Anterior cingulate cortex (tissue), 58 donors: ENCODE measurements at places on chromosomes 1 and 21.

- DNase-seq = no peak
These were observed 57.5 kb upstream of the DISP3 start for GRCh38 chr1:11421443-11421842.

GRCh38 chr1:27406362-27406680 lies 13.9 kb downstream of the GPR3 start:
- no peak for DNase-seq

GRCh38 chr1:11802616-11802972 lies 3.2 kb downstream of the MTHFR start:
- no peak for DNase-seq

GRCh38 chr1:56788588-56788987 lies 30.6 kb downstream of the FYB2 start:
- no peak for DNase-seq

DNA sequence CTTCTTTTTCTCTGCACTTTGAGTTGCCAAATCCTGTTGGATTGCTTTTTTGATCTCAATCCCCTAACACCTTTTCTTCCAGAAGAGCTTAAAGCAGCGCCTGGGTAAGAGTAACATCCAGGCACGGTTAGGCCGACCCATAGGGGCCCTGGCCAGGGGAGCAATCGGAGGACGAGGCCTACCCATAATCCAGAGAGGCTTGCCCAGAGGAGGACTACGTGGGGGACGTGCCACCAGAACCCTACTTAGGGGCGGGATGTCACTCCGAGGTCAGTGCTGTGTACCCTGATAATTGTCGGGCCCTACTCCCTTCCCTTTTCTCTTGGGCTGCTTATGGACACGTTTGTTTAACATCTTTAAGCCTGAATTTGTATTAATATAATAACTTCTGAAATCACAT lies 8.3 kb downstream of the CHTOP start:
- DNase-seq = no peak

DNA sequence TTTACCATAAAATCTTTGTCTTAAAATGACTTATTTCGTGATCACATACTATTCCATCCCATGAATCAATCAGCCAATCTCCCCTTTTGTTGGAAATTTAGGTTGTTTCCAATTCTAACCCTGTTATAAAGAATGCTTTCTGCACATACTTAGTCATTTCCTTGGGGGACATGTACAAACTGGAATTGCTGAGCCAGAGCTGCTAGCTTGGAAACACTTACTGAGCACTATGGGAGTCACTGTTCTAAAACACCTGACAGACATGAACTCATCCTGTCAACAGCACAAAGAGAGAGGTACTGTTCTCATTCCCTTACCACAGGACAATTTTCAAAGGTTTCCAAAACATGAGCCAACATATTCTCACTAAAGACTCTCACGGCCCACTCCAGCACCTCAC lies 32.1 kb downstream of the AK2 start:
- DNase-seq = no peak

GRCh38 chr21:45364468-45365185 lies 40.3 kb upstream of the COL18A1 start:
- DNase-seq = no peak

GRCh38 chr1:219703368-219703639 lies 90.4 kb upstream of the ZC3H11B start:
- DNase-seq = no peak

DNA sequence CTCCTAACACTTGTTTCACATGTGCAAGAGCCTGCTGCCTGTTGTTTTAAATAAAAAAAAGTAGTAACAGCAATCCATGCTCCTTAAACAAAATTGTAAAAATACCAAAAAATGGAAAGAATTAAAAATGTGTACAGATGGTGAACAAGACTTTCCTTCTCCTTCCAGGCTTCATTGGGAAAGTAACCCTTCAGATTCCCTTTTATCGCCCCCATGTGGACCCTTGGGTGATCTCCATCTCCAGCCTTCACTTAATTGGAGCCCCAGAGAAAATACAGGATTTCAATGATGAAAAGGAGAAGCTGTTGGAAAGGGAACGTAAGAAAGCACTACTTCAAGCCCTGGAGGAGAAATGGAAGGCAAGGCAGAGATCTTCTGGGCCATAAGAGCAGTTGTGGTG lies 14.2 kb downstream of the VPS13D start:
- no peak for DNase-seq

GRCh38 chr1:176541663-176542062 lies 78.7 kb downstream of the PAPPA2 start:
- DNase-seq = no peak

DNA sequence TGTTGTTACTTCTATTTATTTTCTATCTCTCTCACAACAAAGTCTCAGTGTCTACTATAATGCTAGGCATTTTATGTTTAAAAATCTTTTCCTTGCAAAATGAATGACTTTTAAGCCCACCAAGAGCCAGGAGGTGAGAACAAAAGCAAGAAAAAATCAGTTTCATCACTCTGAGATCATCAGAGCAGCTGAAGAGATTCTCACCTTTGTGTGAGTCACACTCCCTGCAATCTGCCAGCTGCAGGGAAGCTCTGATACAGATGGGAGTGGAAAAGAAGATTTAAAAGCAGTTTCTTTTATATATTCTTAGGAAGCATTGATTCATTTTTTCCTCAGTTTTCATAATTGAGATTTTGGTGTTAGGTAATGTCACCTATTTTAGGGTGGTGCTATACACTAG lies 107.6 kb downstream of the LHX9 start:
- DNase-seq = no peak

- no peak for DNase-seq
These were observed 6.5 kb upstream of the PRDX6 start for GRCh38 chr1:173470608-173471007.

- no peak for DNase-seq
These were observed 639 bp upstream of the SPATA1 start for GRCh38 chr1:84505493-84506001.

GRCh38 chr1:93468662-93469061 lies 20.7 kb downstream of the FNBP1L start:
- no peak for DNase-seq

DNA sequence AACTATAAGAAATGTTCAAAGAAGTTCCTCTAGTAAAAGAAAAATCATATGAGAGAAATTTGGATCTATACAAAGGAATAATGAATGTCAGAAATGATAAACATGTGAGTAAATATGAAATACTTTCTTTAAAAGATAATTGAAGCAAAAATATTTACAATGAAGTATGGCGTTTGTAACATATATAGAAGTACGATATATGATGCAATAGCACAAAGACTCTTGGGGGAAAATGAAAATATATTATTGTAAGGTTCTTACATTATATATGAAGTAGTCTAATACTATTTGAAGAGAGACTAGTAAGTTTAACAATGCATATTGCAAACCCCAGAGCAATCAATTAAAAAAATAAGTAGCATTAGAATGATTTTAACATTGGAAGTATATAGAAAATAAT lies 20.3 kb upstream of the CCN1 start:
- no peak for DNase-seq

GRCh38 chr1:225442123-225442505 lies 14.3 kb upstream of the LBR start:
- no peak for DNase-seq

- DNase-seq = peak; percentile 24
These were observed 54.2 kb upstream of the DNAJC6 start for GRCh38 chr1:65255035-65255655.

GRCh38 chr1:205977402-205978014 lies 25.7 kb downstream of the RAB7B start:
- peak; percentile 68 for DNase-seq

DNA sequence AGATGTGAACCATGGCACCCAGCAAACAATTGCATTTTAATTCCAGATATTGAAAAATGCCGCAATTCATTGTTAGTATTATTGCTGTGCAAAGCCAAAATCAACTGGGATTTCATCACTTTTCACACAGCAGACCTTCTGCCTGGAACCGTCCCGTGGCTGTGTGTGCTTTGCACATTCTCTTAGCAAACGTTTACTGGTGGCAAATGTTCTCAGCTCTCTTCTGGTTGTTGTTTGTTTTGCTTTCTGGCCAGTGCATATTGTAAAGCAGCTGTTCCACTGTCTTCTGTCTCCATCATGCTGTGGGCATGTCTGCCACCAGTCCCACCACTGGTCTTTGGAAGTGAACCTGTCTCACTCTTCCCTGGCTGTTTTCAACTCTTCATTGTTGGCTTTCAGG lies 19.8 kb upstream of the TTLL10 start:
- no peak for DNase-seq

DNA sequence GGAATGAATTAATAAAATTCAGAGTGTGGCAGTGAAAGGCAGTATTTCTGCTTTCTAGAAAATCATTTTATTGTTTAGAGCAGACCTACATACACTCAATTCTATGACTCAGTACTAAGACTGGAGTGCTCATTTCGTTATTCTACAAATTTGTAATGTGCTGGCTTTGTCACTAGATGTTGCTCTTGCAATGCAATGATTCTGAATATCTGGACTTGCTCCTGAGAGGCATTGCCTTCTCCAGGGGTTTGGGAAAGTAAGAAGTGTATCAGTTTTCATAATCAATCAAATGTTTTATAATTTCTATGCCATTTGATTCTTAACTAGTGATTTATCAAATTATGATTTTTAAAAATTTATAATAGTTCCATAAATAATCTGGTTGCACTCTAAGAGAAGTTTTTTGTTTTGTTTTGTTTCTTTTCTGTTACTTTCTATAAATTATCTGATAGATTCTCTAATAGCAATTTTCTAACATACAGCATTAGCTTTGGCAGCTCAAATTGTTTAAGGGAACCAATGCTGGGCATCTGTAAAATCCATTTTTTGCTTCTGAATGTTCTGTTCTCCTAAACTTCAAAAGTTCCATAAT lies 280.5 kb upstream of the SGIP1 start:
- no peak for DNase-seq

GRCh38 chr1:29628190-29628589 lies 391.9 kb downstream of the PTPRU start:
- DNase-seq = no peak

- no peak for DNase-seq
These were observed 72.0 kb downstream of the OLFML2B start for GRCh38 chr1:161951646-161952045.

- DNase-seq = no peak
These were observed 243.0 kb downstream of the PBX1 start for GRCh38 chr1:164801791-164802502.

DNA sequence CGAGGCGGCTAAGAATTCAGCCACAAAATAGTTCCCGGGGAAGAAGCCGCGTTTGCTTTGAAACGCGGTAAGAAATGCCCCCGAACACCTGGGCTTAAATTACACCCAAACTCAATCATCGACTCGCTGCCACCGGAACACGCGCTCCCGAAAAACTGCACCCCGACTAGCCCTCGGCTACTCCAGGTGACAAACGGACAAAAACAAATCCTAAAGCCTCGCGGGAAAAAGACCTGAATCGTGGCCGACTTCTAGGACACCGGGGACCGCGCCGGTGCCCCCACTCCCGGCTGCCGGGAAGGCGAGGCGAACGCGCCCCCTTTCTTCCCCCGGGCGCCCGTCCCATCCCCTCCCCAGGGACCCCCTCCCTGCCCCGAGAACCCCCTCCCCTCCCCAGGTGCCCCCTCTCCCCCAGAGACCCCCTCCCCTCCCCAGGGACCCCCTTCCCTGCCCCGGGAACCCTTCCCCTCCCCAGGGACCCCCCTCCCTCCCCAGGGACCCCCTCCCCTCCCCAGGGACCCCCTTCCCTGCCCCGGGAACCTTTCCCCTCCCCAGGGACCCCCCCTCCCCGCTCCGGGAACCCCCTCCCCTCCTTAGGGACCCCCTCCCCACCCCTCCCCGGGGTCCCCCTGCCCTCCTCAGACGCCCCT lies 628 bp downstream of the C1orf159 start:
- no peak for DNase-seq

GRCh38 chr1:147341246-147341645 lies 98.8 kb downstream of the CHD1L start:
- DNase-seq = no peak

DNA sequence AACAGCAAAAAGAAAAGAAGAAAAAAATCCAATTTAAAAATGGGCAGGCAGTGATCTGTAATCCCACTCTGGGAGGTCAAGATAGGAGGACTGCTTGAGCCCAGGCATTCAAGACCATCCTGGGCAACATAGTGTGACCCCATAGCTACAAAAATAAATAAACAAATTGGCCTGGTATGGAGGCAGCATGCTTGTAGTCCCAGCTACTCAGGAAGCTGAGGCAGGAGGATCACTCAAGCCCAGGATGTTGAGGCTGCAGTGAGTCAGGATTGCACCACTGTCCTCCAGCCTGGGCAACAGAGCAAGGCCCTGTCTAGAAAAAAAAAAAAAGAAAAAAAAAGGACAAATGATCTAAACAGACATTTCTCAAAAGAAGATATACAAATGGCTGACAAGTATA lies 99.6 kb downstream of the EIF4G3 start:
- no peak for DNase-seq

GRCh38 chr21:34042735-34043134 lies 30.6 kb upstream of the MRPS6 start:
- no peak for DNase-seq

DNA sequence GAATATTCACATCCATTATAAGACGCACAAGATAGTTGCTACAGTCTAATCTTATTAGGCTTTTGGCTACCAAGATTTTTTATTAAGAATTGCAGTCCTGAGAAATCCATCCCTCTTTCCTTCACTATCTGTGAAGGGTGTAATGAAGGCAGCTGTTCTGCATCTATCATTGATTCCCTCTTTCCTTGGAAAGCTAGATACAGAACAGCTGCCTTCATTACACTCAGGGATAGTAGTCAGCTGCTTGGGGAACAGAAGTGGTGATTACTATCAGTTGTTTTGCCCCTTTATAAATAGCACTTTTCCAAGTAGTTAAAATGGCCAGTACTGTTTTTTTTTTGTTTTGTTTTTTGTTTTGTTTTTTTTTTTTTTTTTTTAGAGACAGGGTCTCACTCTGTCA lies 70.2 kb downstream of the IARS2 start:
- no peak for DNase-seq

- DNase-seq = no peak
These were observed 249.6 kb downstream of the PLA2G4A start for GRCh38 chr1:187078321-187078720.

DNA sequence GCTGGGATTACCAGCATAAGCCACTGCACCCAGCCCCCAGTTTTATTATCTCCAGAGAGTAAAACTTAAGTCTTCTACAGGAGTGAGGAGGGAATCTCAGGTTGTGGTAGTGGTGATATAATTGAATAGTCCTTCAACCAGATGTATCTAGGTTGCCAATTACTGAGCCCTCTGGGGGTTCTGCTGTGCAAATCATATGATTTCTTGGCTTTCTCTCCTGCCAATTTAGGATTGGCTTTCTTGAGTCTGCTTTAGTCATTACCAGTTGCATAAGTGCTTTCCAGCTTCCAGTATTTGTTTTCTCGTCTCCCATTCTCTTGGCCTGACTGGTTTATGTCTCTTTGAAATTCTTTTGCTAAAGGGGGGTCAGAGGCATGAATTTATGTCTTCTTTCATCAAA lies 11.1 kb downstream of the CPT2 start:
- DNase-seq = no peak

- DNase-seq = no peak
These were observed 49.2 kb downstream of the VANGL1 start for GRCh38 chr1:115690972-115691371.

GRCh38 chr1:225745273-225745672 lies 32.4 kb upstream of the SRP9 start:
- no peak for DNase-seq
